Type B pancreatic cell (in vitro differentiated cells): ENCODE measurements at places on chromosomes 4 and X. TPM values are rescaled to one million over a fixed set of nuclear protein-coding genes. Genes with fewer than 3 reads are reported as not detected.

SSX2B gene
- total RNA-seq, result not detected in 2 replicates

DNA sequence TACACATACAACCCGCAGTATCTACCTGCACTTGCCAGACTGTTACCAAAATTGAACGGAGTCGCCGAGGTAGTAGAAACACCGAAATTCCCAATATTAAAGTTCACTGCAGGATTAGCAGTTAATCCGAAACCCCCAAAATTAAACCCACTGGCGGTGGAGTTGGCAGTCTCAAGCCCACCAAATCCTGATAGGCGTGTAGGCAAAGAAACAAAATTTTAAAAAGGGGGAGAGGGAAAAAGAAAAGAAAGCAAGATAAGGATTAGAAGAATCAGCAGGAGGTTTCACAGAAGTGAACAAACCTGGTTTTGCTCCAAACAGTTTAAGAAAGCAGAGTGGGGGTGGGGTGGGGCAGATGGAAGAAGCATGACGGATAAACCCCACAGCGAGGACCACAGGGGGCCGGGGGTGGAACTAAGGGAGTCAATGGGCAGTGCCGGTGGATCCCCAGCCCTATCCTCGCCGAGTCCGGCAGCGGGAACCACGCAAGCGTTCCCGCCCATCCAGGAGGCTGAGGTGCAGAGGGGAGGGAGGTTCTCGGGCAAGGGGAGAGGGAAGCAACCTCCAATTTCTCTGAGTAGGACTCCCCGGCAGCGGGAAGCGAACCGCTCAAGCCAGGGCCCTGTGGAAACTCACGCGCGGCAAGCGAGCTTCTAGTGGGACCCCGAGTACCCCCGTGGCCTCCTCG, 599 bp downstream of the NUP54 start:
- H3K27me3 ChIP-seq, result no peaks in the 10 kb centered on the region
- H3K36me3 ChIP-seq, result peaks cover 11% of the 10 kb centered on the region
- H3K4me3 ChIP-seq, result peak overlapping the region; percentile 99
- peak overlapping the region; percentile 93 for H3K27ac ChIP-seq

DNA sequence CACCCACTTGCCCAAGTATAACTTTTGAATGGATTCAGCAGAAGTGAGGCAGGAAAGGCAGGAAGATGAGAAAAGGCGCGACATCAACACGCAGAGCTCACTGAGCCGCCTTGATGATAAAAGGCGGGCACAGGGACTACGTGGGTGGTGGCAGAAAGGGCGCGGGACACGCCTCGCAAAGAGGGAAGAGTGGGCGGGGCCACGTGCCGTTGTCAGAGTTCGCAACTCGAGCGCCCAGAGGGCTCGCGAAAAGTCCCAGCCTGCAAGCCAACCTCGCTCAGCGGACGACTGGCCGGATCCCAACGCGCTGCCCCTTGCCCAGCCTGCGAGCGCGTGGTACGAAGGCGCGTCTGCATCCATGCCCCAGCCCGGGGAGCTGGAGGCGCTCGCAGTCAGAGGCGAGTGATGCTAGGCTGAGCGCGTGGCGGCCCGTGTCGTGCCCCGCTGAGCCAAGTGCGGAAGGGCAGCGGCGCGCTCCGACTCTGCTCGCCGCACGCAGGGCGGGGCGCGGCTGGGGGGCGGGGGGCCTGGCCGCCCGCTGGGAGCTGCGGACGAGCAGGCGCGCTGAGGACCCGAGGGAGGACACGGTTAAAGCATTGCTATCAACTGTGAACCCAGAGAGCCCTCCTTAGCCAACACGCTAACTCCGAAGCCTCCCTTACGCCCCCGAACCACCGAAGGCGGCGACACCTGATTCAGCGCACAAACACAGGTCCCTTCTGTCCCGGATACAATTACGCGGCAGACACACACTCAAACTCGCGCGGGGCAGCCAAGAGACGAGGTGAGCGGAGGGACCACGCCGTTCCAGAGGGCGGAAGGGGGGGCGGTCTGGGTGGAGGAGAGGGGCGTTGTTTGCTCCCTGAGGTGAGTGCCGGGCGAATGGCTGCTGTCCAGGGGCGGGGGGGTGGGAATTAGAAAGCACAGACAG, at the start of gene UGT8:
Gene UGT8 (plus strand): TSS at position 617 of the 931 bp plus-strand sequence. CDS start 24,074 bp downstream, outside the sequence.
- peaks cover 36% of the 10 kb centered on the region for H3K27me3 ChIP-seq
- H3K4me1 ChIP-seq, result peaks cover 7% of the 10 kb centered on the region
- peak within 1 kb of the TSS; percentile 88 for H3K27ac ChIP-seq
- DNase-seq, result peak; percentile 76

GRCh38 chr4:138643827-138644226, 371.8 kb upstream of the NOCT start:
- H3K36me3 ChIP-seq, result no peaks in the 10 kb centered on the region
- no peaks in the 10 kb centered on the region for H3K27me3 ChIP-seq
- no peak overlapping the region for H3K27ac ChIP-seq

DNA sequence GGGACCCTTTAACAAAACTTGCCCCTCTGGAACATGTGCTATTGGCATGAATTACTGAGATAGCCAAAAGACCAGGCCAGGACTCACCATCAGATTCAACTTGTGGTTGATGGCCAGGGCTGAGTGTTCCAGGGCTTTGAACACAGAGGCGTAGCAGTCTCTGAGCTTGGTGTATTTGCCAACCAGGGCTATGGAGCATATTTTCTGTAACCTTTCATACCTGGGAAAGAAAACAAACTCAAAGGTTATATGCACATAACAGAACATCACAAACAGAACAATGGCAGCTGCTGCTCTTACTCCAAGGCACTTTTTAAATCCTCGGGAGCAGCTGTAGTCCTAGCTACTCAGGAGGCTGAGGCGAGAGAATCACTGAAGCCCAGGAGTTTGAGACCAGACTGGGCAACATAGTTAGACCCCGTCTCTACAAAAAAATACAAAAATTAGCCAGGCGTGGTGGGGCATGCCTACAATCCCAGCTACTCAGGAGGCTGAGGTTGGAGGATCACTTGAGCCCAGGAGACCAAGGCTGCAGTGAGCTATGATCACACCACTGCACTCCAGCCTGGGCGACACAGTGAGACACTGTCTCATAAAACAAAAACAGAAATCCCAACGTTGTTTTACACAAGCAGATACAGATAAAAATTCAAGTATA, 29.3 kb downstream of the CTPS2 start:
- no peak overlapping the region for H3K4me3 ChIP-seq
- H3K27me3 ChIP-seq, result no peaks in the 10 kb centered on the region
- no peaks in the 10 kb centered on the region for H3K4me1 ChIP-seq
- DNase-seq, result no peak
